ENCODE measurements at places on chromosomes 5 and 9.

DNA sequence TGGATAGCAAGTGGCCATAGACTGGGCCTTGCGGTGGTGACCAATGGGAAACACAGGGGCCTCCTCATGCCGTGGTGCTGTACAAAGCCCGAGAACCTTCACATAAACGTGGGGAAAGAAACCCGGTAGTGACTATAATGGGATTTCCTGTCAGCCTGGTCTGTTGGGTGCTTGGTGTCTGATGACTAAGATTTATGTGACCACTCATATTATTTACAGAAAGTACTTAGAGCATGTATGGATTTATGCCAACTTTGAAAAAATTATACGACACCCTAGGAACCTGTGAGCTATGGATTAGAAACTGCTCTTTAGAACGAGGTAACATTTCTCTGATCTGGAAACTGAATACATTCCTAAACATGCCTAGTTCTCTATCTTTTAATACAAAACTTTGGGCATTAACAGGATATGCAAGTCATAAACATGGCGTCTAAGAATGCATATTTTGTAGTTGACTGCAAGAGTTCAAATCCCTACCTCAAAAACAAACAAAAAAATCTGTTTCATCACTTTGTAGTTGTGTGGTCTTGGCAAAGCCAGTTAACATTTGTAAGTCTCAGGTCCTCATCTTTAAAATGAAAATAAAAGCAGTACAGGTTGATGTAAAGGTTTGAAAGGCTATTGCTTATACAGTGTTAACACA lies 85.4 kb downstream of the TMEM167A start:
- no peak for DNase-seq

- no peak for DNase-seq
These were observed 155.9 kb upstream of the SHB start for GRCh38 chr9:38224941-38225340.

DNA sequence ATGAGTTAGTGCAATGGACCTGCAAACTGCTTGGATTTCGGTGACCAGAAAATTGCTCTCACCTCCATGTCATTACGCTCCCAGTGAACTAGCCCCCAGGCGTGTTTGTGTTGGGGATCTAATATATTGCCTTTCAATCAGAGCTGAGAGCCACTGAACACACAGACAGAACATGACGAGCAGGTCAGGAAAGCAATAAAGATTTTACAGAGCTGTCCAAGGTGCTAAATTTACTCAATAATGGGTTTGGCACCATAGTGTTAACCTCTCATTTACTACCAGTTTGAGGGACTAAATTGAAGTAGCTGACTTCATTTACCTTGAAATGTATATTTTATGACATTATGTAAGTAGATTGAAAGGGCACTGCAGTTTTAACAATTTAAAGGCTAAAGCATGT lies 383.0 kb downstream of the EBF1 start:
- no peak for DNase-seq

GRCh38 chr9:124022201-124023121 lies 10.9 kb downstream of the LHX2 start:
- DNase-seq: no peak

DNA sequence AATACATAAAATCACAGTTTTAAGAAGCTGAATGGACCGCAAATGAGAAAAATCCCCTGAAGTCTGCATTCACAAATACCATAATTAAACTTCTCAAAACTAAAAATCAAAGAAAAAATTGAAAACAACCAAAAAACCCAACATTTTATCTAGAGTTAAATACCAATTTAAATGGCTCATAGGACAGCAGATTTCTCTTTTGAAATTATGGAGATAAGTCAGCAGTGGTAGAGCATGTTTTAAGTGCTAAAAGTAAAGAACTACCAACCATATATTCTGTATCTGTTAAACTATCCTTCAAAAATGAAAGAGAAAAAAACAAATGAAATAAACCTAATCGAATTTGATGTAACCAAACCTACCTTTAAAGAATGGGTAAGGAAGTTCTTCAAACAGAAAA lies 862.8 kb downstream of the TAF11L14 start:
- DNase-seq: no peak

GRCh38 chr5:32280656-32281081 lies 32.1 kb downstream of the MTMR12 start:
- no peak for DNase-seq

GRCh38 chr5:107813559-107813958 lies 142.8 kb upstream of the EFNA5 start:
- DNase-seq: no peak

DNA sequence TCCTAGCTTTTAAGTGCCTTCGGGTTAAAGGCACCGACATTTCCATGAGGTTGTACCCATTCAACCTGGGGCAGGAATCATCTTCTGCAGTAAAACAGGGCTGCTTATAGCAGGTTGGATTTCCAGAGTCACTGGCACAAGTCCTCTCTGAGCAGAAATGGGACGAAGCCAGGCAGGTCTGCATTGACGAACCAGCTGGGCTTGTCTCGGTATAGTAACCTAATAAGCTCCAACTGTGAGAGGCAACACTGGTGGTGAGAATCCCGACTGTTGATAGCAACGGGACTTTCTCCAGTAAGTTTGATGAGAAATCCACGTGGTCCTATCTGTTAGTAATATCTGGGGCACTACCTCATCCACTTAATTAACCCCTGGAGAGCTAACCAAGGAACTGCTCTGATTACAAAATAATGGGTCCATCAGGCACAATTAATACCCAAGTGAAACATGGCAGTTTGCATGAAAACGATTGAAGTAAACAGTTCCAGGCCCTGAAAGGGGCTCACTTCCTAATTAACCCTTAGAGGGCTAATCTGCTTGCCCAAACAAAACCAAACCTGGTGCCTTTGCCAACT lies 491.0 kb upstream of the C9orf72 start:
- no peak for DNase-seq

DNA sequence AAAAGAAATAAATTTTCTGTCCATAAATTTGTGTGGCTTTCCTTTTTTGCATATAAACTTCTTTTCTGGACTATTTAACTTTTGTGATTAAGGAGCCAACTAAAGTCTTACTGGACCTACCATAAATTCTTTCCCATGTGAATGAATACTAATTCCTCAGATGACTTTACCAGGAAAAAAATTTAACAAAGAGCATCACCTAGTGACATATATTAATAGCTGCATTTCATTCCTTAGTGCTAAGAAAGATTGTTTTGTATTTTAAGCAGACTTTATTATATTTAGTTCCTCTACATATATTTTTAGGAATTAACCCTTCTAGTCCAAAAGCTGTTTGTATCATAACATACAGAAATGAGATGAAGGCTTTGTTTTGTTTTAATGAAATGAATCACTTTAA lies 64.4 kb downstream of the C9orf85 start:
- DNase-seq: no peak

DNA sequence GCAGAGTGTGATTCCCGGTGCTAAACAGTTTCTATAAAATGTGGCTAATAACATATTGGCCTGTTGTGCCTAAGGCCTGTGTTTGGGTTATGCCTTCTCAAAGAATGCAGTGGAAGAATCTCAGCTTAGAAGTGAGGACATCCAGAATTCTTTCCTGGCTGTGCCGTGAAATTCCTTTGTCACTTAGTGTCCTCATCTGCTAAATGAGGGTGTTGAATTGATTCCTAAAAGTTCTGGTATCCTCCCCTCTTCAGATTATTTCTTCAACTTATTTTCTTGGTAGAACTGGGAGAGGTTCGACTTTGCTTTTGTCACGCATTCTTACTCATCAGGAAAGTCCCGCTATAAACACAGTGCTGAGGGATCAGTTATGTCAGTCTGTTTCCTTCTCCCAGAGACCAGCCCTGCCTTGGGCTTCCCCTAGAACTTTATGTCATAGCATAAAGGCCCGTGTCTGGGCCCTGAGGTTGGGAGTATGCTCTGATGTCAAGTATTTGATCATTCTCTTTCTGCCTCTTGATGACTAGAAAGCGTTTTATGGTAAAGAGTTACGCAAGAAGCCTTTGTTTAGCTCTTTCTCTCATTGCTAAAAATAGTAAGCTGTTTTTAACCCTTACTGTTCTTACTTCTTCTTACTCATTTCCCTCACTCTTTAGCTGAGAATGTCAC lies 29.5 kb downstream of the MTAP start:
- peak; percentile 33 for DNase-seq

- DNase-seq: no peak
These were observed 198.3 kb downstream of the ERCC6L2 start for GRCh38 chr9:96073531-96074480.

DNA sequence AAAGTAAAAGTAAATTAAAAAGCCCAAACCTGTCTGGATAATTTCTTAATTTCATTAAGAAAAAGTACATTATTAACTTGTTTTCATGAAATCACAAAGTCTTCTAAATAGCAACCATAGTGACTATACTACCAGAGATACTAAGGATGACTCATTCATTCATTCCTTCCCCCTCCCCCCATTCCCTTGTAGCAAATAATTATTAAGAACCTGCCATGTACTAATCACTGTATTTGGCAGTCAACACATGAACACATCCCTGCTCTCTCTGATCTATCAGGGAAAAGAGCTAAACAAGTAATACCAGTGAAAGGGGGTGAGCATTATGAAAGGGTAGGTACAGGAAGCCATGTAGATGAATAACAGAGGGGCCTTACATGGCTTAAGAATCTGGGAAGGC lies 203.9 kb downstream of the CWC27 start:
- DNase-seq: no peak

DNA sequence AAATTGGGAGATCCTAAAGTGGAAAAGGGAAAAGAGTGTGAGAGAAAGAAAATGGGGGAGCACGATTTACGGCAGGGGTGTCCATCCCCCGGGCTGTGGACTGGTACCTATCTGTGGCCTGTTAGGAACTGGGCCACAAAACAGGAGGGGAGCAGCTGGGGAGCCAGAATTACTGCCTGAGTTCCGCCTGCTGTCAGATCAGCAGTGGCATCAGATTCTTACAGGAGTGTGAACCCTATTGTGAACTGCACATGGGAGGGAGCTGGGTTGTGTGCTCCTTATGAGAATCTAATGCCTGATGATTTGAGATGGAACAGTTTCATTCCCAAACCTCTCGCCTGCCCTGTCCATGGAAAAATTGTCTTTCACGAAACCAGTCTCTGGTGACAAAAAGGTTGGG lies 108.3 kb upstream of the ADAMTSL1 start:
- DNase-seq: no peak

DNA sequence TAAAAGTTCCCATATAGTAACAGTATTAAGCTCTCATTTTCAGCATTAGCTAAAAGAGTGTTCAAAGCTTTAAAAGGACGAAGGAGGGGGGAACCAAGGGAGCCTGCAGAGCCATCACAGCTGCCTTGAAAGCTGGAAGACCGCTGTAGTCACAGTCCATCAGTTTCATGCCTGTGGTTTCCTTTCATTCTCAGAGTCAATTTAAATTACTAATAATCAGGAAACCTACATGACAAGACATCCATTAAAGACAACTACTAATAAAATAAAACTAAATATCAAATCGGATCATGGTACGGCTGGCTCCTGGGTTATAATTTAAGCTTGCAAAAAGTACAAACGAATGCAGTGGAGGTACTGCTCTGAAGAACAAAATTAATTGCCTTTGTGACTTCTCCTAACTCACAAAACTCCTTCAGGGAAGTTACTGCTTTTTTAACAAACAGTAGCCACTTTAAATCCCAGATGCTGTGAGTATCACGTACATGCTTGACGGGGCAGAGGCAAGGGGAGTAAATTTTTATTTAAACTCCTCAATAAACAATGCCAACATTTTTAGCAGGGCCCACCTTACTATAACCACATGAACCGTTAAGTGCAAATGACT lies 213.5 kb downstream of the DENND1A start:
- no peak for DNase-seq

- no peak for DNase-seq
These were observed 419.4 kb upstream of the IRX4 start for GRCh38 chr5:2302169-2302568.

- no peak for DNase-seq
These were observed 144.6 kb downstream of the CMYA5 start for GRCh38 chr5:79834098-79834753.

DNA sequence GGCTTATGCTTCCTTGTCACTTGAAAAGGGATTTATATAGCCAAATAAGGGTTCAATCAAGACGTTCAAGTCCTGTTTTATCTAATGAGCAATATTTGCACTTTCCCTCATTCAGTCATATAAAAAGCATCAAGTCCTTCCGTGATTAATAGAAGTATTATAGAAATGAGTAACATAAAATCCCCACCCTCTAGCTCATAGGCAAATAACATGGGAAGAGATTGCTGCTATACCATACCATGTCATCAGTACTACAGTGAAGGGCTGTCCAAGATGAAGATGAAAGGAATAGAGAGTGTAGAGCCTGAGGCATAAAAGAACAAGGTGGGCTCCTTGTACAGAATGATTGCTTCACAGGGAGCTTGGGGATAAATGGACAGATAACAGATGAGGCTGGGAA lies 20.4 kb upstream of the PAPPA start:
- no peak for DNase-seq

GRCh38 chr5:158848634-158849033 lies 251.1 kb downstream of the EBF1 start:
- no peak for DNase-seq

GRCh38 chr9:123894822-123895221 lies 35.1 kb downstream of the DENND1A start:
- no peak for DNase-seq

GRCh38 chr5:37902323-37902722 lies 62.5 kb upstream of the GDNF start:
- DNase-seq: no peak

- DNase-seq: no peak
These were observed 74.1 kb downstream of the FNBP1 start for GRCh38 chr9:129968690-129969485.

DNA sequence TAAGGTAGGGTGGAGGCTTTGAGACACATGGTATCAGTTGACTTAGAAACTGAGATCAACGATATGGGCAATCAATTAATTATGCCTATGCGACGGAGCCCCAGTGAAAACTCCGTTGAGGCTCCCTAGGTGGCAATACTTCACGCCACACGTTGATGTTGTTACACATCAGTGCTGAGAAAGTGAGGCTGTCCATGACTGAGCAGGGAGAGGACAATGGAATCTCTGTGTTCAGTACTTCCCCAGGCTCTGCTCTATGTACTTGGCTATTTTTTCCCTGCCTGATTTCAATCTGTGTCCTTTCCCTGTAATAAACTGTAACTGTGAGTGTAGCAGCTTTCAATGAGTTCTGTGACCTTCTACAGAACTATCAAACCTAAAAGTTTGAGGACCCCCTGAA lies 211.7 kb downstream of the SNCAIP start:
- DNase-seq: no peak

DNA sequence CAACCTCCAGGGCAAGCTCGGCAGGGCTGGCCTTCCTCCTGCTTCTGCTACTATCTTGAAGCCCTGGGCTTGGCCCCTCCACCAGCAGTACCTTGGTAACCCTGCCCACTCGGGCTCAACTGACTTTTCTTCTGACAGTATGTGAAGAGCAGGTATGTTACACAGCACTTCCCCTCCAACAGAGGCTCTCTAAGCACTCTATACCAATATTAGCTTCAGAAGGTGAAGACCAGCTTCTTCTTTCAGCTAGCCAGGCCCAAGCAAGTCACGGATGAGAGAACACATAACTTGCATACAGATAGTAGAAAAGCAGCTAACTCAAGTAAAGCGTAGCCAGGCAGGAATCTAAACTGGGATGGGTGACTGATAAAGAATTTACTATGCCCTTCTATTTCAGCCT lies 64.3 kb downstream of the FEM1C start:
- no peak for DNase-seq

All from brain pericyte (primary cell).